ENCODE measurements at places on chromosomes 3 and 15.
A peak's percentile ranks its signal among the peaks of the same experiment; 100 is the strongest.

- no peak for DNase-seq
Observed at GRCh38 chr15:80989081-80989517, 520 bp downstream of the MESD start.

GRCh38 chr3:86814918-86815655 is 175.9 kb downstream of the VGLL3 start:
- no peak for DNase-seq

GRCh38 chr3:55333046-55333445 is 154.1 kb downstream of the WNT5A start:
- DNase-seq: no peak

GRCh38 chr15:58543664-58544335 is 112.0 kb downstream of the LIPC start:
- no peak for DNase-seq

- no peak for DNase-seq
Observed at GRCh38 chr15:25394898-25395297, 43.9 kb downstream of the UBE3A start.

GRCh38 chr3:45067486-45067885 is 41.4 kb downstream of the CLEC3B start:
- no peak for DNase-seq

- DNase-seq: peak; percentile 39
Observed at GRCh38 chr15:32994810-32995424, 199.6 kb downstream of the FMN1 start.

- DNase-seq: no peak
Observed at GRCh38 chr3:173510565-173510964, 113.0 kb downstream of the NLGN1 start.

DNA sequence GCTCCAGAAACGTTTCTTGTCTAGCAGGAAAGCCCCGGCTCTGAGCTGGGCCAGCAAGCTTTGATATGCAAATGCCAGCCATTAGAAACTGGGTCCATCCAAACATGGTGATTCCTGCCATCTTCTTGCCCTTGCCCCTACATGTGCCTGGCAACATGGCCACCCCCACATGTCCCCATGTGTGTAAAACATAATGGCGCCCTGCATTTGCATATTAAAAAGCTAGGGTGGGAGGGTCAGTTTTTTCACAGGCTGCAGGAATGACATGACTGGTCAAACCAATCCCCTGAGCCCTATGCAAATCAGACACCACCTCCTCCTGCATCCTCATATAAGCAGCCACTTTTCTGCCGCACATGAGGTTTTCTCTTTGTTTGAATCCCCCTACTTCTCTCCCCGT is 21.2 kb downstream of the GPR156 start:
- no peak for DNase-seq

DNA sequence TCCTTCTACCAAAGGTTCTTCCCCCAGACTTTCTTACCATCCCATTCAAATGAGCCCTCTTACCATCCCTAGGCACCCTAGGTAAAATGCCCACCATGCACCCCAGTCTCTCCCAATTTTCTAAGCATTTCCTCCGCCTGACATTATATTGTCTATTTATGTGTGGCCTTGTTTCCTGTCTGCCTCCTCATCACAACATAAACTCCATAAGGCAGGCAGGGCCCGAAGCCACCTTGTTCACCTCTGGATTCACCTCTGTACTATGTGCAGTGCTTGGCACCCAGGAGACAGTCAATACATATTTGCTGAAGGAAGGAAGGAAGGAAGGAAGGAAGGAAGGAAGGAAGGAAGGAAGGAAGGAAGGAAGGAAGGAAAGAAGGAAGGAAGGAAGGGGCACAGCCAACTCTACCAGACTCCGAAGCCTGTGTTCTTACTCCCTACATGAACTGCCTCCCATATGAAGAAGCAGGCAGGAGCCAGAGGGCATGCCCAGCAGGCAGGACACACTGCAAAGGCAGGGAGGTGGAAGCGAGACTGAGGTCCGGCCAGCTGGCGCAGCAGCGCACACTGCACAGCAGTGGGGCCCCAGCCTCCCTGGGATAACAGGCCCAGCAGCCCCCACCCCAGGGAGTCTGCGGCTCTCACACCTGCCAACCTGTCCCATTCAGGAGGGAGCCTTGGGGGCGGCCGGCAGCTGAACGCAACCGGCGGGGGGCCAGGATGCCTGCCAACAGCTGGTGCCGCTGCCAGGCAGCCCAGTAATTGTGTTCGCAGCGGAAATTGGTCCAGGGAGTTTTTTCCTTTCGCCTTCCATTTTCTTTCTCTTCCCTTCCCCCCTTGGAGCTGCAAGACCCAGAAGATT is 106.0 kb upstream of the LINGO1 start:
- DNase-seq: no peak

- DNase-seq: no peak
Observed at GRCh38 chr15:55334997-55335396, 16.0 kb downstream of the PIGB start.

Measured in Caki2 (cell line).